ENCODE measurements at places on chromosomes 1 and 21. TPM values are rescaled to one million over a fixed set of nuclear protein-coding genes. Genes with fewer than 3 reads are reported as not detected.

- peak; percentile 50 for DNase-seq
Measured at GRCh38 chr1:205596876-205597275, 34.9 kb downstream of the ELK4 start.

GRCh38 chr1:113416496-113416895 is 26.2 kb downstream of the MAGI3 start:
- no peak for DNase-seq

GRCh38 chr1:63617450-63617849 is 24.2 kb downstream of the PGM1 start:
- no peak for DNase-seq

DNA sequence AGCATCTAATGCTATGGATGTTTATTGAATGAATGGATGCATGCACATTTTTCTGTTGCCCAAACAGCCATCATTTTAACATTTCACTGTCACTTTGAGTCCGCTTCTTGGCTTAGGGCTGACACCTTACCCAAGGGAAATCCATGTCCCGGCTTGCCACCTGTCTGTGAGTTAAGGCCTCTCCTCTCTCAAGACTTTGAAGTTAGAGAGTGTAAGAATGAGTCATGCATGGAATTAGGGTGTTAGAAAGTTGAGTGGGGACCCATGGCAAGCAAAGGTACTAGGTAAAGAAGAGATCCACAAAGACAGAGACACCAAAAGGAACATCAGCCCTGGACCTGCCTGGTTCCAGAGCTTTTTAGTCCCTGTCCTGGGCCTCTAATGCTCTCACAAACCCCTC is 35.1 kb downstream of the ATP1A1 start:
- DNase-seq, result no peak

GRHL3 gene
- 194 TPM for total RNA-seq

KRTAP19-1 gene
- 1.0 TPM for total RNA-seq

DNA sequence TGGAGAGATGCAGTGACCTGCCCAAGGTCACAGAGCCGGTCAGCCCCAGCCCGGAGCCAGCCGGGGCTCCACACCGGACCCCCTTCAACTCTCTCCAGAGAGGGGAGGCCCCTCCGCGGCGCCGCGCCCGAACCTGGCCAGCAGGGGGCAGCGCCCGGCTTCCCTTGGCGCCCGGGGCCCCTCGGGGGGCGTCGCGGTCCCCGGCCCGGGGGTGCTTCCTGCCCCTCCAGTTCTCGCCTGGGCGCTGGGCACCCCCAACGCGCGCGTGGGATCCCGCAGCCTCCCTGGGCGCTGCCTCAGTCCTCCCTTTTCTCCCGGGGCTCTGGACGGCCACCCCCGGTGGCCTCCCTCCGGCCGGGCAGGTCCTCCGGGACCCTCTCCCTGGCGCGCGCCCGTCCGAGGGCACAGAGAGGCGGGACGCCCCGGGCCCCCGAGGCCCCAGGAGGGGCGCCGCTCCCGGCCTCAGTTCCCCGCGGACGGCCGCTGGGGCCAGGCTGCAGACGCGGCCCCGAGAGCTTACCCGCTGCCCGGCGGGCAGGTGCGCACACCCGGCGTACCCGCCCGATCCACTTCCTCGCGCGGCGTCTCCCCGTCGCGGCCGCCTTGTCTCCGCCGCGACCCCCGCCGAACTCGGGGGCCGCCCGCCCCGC is 406 bp downstream of the HTR1D start:
- peak; percentile 74 for DNase-seq

DNA sequence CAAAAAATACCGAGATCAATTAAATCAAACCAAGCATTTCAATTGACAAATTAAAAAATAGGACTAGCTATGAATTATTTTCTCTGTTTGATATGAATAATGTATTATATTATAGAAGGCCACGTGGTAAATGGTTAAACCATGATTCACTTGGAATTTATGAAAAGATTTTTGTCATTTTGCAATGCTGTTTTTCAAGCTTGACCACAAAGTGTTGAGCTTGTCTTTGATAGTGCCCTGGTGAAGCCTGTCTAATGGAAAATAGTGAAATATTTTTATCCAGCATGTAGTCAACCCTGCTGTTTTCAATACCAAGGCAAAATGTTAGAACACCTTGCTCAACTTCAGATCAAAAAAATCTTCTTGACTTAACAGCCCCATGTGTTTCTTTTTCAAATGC is 288.0 kb upstream of the PRMT6 start:
- DNase-seq, result no peak

- no peak for DNase-seq
Measured at GRCh38 chr1:181583598-181583997, 100.3 kb downstream of the CACNA1E start.

ANGPTL3 gene
- 2.6 TPM for total RNA-seq

GRCh38 chr1:235843461-235843961 is 23.2 kb downstream of the LYST start:
- DNase-seq, result no peak

DNA sequence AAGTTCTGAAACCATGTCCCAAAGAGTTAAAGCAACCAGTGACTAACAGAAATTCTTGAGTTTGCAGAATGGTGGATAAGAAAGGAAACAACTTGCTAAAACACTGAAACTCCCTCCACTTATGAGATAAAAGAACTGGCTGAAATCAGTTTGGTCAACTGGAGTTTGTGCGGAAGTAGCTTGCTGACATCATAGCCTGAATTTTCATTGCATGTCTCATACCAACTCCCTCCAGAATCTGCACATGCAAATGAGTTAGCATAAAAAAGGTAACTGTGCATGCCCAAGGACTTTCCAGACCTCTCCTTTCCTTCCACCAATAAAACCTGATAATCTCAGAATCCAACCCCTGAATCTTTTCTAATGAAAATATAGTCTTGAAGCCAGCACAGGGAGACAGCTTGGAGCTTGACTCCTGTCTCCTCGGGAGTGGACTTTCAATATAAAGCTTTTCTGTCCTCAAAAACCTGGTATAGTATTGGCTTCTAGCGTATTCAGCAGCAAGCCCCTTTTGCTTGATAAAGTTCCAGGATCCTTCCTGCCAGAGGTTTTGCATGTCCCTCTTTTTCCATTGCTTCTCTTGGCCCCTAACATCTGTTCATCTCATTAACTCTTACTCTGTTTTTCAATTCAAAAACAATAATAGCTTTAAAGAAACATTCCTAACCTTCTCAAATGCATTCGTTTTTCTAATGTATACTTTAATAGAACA is 785.8 kb upstream of the ADGRL4 start:
- no peak for DNase-seq

GRCh38 chr21:35239811-35240219 is 190.7 kb upstream of the RUNX1 start:
- DNase-seq, result no peak

- DNase-seq, result no peak
Measured at GRCh38 chr1:220970311-220970710, 91.1 kb downstream of the HLX start.

DNA sequence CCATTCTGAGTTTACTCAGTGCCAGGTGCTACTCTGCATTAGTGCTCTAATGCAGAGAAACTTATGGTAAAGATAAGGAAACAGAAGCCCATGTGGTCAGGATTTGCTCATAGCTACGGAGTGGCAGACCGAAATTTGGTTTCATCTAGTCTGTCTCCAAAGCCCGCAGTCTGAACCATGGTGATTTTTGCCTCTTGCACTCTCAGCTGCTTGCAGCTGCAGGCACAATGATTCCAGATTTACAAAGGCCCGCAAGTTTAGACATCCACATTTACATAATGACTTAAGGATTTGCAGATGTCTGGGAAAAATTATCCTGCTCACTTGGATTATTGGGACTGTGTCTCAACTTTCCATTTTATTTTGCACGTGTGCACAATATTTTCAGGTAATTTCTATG is 161.3 kb upstream of the KCNJ6 start:
- no peak for DNase-seq

GRCh38 chr1:13908128-13908527 is 208.1 kb downstream of the PRDM2 start:
- DNase-seq, result no peak

DNA sequence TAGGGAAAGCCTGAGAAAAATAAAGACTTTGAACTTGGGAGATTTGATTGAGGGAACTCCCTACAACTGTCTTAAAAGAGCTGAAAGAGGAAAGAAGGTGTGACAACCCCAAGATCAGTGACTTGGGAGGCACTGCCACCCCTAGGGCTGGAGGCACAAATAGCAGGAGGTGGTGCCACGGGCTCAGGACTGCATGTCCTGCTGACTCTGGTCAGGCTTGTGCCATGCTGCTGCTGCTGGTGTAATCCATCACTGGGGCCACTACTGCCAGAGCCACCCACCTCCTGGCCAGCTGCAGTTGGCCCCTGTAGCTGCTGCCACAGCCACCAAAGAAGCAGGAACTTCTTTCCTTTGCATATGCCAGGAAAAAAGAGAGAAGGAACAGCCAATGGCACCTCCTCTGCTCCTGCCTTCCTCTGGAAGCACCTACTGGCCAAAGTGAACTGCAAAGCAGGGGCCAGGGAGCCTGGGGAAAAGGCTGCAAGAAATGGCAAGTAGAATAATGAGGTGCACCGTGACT is 730.3 kb downstream of the PTPRU start:
- peak; percentile 58 for DNase-seq

DNA sequence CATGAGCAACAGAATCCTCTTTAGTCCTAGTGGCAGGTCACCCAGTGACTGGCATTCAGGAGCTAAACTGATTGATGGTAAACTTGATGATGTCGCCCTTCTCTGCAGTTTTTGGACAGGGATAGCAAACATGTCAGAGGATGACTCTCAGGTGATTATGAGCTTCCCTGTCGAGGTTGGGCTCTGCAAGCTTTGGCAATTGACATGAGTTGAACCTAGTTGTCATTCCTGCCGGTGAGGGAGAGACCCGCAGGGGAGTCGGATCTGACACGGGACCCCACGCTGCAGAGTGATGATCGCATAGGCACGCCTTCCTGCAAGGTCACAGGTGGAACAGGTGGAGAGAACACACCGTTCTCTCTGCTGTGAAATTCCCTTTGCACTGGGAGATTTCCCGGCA is 438.0 kb upstream of the VAMP3 start:
- DNase-seq, result peak; percentile 62

GRCh38 chr1:116514708-116515525 is 55.9 kb downstream of the CD58 start:
- DNase-seq, result no peak

GRCh38 chr1:11541956-11542355 is 63.0 kb downstream of the DISP3 start:
- DNase-seq, result no peak

OR6K3 gene
- not detected for total RNA-seq

DNA sequence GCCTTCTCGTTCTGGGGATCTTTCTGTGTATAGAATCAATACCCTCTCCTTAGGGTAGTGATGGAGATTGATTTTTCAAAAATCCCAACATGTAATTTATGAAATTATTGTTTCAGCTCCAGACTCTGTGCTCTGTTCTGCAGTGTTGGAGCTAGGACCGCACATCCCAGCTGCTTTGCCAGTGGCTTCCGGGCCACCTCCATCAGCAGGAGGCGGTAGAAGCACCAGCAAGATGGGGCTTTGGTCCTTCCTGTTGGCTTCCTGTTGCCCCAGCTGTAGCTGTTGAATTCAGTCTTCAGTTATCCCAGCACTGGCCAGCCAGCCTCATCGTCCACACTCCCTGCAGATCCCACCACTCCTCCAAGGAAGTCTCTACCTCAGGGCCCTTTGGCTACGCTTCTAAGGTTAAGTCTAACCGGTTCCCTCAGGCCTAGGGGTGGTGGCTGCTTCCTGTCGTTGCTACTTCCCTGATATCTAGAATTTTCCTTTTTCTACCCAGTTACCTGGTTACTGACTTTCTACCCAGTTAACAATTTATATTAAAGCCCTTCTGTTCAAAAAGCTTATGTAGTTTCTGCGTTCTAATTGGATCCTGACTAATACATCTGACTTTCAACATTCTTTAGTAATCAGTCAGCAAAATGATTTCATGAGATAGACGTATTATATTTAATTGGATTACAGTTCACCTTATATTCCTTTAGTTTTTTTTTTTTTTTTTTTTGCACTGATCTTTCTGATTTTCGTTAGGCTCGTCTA is 24.6 kb downstream of the GALNT2 start:
- no peak for DNase-seq

OSCP1 gene
- total RNA-seq, result 15.3 TPM
